ENCODE measurements at places on chromosomes 5 and 9.
A peak's percentile ranks its signal among the peaks of the same experiment; 100 is the strongest.

DNA sequence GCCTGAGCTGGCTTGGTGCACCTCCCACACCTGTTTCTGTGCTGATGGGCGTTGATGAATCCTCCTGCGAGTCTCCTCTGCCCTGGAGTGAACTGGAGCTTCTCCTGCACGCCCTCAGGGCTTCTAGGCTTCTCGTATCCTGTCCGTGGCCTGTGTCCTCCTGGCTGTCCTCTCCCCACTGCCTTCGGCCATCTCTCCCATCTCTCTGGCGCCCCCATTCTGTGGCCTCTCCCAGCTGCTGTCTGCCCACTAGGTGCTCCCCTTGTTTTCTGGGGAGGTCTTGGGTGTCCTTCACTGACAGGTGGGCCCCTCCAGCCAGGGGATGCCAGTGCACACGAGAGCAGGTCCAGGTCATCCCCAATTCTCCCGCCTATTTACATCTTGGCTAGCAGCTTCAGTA is 28.8 kb downstream of the AHRR start:
- no peak for DNase-seq

DNA sequence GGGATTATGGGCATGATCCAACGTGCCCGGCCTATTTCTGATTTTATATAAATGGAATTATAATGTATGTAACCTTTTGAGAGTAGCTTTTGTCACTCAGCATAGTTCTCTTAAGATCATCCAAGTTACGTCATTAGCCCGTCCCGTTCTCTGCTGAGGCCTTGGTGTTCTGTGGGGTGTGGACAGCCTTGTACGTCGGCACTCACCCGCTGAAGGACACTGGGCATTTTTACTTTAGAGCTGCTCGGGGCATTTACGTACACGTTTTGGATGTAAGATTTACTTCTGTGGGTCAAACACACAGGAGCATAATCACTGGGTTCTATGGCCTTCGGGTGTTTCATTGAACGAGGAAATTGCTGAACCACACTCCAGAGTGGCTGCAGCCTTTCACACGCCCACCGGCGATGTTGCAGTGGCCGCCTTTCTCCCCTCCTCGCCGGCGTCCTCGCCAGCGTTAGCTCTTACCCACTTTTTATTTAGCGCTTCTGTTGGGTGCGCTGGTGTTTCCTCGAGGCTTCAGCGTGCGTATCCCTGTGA is 101.8 kb downstream of the EHMT1 start:
- DNase-seq = no peak

DNA sequence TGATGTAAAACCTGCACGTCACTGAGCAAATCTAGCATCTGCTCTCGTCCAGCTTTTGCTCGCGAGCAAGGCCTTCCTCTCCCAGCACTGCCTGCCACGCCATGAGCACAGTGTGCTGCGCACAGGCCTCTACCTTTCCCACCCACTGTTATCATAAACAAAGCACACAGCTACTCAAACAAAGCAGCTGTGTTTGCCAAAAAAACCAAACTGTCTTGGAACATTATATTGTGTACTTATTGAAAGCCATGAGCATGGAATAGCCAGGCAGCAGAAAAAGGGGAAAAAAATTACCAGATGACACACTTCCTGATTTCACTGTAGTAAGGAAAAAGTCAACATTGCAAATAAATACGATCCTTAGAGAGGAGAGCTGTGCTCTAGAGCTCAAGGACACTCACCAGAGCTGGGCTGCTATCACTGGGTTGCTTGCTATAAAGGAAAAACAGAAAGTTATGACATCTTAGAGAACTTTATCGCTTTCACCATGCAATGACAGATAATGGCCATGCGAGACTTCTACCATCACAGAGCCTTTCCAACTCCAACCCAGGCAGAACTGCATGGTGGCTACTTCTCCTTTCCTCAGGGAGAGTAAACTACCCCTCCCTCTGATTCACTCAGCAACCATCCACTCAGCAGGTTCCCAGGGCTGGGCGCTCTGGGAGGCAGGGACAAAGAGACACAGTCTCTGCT is 69.6 kb downstream of the EPB41L4B start:
- peak; percentile 96 for DNase-seq

- DNase-seq = no peak
Measured at GRCh38 chr5:18141222-18141621, 507.0 kb downstream of the TAF11L14 start.

- DNase-seq = no peak
Measured at GRCh38 chr5:61051267-61051666, 106.3 kb downstream of the NDUFAF2 start.

GRCh38 chr5:138212828-138213160 is 329 bp downstream of the CDC23 start:
- no peak for DNase-seq

- no peak for DNase-seq
Measured at GRCh38 chr9:86907346-86907745, 40.0 kb downstream of the GAS1 start.

GRCh38 chr5:170100066-170100943 is 5.4 kb upstream of the FOXI1 start:
- DNase-seq = peak; percentile 77

DNA sequence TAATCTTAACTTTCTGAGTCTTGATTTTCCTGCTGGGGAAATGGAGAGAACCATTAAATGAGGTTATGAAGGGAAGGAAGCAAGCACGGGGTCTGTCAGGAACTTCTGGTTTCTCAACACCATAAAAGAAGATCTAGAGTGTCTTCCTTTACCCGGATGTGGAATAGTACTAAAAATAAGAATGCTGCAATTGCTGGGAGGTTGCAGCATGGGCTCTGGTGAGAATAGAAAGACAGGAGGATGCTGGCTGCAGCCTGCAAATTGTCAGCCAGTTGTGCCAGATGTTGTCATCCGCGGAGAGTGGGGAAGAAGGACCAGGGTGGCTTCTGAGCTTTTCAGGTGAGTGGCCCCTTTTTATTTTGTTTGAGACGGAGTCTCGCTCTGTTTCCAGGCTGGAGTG is 69.3 kb upstream of the STC2 start:
- no peak for DNase-seq

All from NCI-H345 (cell line).